Frontal cortex (tissue), 4 donors: ENCODE measurements at places on chromosomes 3 and 15.

DNA sequence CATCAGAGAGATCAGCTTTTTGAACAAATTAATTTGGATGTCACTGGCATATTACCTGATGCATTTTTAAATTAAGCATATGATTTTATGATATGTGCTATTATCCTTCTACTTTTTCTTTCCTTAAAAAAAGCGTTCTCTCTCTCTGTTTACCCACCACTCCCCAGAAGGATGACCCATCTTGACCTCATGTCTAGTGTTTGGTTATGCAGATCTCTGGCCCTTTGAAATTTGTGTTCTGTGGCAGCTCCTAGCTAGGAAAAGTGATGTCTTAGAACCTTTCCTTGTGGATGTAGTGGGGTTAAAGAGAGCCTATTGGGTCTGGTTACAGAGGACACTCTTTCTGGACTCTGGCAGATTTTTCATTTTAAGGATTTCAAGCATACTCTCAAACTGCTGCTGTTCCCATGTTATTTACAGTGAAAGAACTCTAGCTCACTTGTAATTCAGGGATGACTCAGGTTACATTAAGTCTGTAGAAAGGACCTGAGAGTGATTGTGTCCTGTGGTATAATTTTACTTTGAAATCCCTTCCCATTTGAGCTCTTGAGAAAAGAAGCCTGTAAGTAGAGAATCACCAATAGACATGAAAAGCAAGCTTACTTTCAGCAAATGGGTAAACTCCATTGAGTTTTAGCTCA is 23.8 kb downstream of the ARHGEF26 start:
- DNase-seq, result no peak

GRCh38 chr15:64703632-64703959 is 71.8 kb downstream of the RBPMS2 start:
- peak; percentile 47 for DNase-seq

- DNase-seq, result no peak
Measured at GRCh38 chr3:27216955-27217552, 152.1 kb downstream of the NEK10 start.

DNA sequence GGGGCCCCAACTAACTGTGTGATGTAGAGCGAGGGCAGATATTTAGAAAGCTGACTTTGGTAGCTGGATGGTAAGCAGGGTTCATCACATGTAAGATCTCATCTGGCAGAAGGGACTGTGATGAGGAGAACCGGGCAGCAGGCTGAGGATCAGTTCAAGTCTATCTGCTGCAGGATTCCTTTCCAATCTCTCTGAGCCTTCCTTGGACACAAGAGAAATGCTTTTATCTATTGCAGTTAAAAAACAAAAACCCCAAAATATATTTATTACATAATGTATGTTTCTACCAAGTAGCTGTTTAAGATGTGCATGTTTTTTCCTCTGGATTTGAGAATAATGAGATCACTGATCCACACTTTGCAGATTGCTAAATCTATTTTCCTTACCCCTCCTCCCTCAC is 411.5 kb downstream of the RAP2B start:
- no peak for DNase-seq

GRCh38 chr15:60460931-60461330 is 18.0 kb downstream of the ICE2 start:
- DNase-seq, result no peak

GRCh38 chr15:69666921-69667811 is 214.5 kb downstream of the RPLP1 start:
- no peak for DNase-seq

GRCh38 chr15:95235033-95235432 is 1003.7 kb downstream of the MCTP2 start:
- DNase-seq, result no peak

GRCh38 chr3:5010140-5010539 is 30.9 kb downstream of the BHLHE40 start:
- no peak for DNase-seq

DNA sequence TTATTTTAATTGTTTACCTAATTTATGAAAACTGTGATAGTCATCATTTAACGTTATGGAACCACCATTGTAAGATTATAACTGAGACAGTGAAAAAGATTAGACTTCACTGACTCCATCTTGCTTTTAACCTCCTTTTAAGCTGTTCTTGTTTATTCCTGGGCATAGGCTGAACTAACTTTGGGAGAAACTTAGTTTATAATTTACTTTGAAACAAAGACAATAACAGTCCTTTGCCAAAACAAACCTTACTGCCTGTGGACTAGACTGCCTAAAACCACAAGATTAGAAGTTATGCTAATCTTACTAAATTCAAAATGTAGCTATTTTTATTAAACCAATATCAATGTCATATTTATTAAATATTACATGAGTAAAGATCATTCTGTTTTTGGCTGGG is 44.3 kb upstream of the TMEM45A start:
- no peak for DNase-seq

- no peak for DNase-seq
Measured at GRCh38 chr3:20319551-20319950, 133.5 kb upstream of the SGO1 start.

DNA sequence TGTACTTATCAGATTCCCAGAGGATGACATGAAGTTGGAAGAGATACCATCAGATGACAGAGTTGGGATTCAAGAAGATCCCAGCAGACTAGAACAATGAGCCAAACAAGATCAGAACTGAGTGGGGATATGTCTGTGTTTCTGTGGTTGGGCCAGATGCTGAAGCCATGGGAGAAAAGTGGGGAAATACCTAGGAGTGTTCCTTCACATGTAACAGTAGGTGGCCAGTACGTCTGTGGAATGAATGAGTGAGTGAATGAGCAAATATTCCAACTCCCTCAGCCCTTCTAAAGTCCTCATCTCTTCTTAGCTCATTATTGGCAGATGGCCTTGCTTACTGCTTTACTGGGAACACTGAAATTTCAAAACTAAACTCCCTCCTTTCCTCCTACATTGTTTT is 32.2 kb upstream of the GREM1 start:
- DNase-seq, result no peak

DNA sequence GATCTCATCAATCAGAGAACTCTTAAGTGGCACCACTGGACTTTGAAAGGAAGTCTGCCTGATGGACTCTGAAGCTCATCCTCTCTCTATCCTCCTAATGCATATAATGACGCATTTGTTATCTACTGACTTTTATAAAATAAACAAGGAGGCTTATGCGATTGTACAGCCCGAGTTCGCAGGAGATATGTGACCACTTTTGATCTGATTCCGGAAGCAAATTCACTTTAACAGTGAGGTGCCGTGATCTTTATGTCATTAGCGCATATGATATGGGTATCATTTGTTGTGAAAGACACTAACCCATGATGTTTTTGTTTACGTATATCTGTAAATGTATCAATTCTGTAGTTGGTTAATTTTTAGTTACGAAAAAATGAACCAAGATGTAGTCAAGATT is 427 bp upstream of the RNF111 start:
- peak; percentile 28 for DNase-seq

GRCh38 chr3:9730657-9731205 is 804 bp upstream of the BRPF1 start:
- DNase-seq, result no peak

DNA sequence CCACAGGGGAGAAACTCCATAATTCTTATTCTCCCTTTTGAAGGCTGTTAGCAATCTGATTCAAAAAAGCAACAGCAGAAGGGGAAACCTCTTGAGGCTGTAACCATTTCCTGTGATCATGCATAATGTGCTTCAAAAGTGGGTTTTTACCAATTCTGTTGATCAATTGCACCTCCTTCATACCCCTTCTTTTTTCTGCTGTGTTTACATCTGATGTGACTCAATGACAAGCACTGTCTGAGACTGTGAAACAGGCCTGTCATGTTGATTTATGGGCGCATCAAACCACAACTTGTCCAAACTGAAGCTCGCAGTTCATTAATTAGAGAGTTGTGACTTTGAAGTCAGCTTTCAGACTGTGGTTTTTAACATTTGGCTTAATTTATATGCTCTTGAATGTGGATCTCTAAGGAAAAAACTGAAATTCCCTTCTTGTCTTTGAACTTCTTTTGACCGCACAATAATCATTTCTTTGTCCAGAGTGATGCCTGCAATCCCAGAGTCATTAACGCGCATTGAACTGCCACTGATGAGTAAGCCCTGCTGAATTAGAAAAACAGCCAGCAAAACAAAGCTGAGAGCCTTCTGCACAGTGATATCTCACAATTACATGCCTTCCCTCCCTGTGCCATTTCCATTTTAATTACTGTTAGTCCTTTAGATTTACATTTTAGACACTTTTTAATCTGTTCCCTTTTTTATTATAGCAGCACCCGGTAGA is 532.8 kb downstream of the FOXP1 start:
- DNase-seq, result no peak

DNA sequence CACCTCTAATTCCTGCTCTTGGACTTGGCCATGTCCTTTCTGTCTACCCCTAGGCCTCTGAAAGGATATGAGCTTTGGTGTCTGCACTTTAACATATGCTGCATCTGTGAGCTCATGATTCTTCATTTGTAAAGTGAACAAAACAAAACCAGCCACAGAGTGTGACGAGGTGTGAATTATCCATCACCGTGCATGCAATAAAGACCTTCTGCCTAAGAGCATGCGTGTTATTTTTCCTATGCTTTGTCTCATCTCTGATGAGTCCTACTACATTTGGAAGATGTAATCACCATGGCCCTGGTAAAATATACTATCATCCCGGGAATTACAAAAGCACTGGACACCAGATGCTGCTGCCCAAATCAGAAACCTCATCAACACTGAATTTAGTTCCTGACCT is 103.5 kb upstream of the KCNAB1 start:
- DNase-seq, result no peak

DNA sequence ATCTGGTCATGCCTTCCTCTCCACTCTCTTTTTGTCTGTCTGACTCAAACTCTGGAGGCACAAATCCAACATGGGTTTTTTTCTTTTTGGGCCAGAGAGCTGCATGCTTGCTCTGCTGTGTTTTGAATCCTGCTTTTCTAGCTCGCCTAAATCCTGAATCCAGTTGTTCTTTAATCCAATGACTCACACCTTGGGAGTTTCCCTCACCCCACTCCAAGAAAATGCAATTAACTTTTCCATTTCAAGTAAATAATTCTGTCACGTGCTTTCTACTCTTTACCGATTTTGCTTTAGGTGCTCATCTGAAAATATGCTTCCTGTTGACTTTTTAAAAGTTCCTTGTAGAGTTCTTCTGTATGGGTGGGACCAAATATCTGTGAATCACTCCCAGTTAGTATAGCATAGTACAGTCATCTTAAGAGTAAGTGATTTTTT is 47.6 kb downstream of the SLMAP start:
- DNase-seq, result no peak

DNA sequence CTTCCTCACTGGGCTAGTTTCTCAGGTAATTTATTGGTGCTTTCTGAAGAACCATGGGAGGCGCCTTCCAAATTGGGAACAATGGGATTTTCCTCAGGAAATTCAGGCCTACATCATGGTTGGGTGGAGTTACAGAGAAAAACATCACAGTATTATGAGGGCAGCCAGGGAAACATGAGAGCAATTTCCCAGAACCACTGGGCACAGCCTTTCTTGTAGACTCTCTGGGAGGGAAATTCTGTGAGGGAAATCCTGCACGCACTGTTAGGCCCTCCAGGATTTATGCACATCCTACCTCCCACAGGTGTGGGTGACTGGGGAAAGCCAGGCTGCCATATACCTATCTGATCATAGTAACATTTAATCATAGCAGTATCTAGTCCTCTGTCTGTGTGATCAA is 13.2 kb downstream of the POPDC2 start:
- no peak for DNase-seq

GRCh38 chr3:127003601-127004280 is 20.8 kb downstream of the PLXNA1 start:
- no peak for DNase-seq

DNA sequence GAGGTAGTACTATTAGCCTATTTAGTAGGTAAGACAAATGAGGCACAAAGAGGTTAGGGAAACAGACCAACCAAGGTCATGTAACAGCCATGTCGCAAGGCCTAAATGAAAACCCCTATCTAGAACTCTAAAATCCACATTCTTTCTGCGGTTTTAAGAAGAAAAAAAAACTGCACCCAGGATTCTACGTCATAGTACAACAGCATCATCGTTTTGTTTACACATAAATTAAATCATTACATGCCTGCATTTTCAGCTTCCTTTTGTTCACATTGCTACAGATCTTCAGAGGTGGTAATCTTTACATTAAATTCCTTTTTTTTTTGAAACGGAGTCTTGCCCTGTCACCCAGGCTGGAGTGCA is 548 bp upstream of the PSMD6 start:
- DNase-seq, result no peak

DNA sequence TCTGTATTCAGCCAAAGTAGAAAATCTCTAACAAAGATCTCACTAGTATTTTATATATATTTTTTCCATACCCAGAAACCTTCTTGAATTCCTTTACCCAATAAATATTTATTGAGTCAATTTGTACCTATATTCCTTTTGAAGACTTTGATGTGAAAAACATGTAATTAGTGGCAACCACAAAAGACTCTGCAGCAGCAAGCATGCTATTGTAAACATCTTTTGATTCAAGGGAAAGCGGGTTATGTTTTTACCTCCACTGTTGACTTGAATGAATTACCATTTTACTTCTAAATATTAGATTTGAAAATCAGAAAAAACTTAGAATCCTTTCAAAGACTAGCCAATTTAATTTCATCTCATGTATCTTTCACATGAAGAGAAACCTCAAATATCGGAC is 2.4 kb downstream of the GPR15 start:
- DNase-seq, result no peak

GRCh38 chr3:43010638-43011037 is 31.5 kb downstream of the GASK1A start:
- no peak for DNase-seq

- no peak for DNase-seq
Measured at GRCh38 chr3:42300013-42300412, 34.0 kb upstream of the CCK start.

- no peak for DNase-seq
Measured at GRCh38 chr3:125959317-125960065, 9.5 kb upstream of the ROPN1B start.

- no peak for DNase-seq
Measured at GRCh38 chr3:135100366-135100765, 305.3 kb downstream of the EPHB1 start.

DNA sequence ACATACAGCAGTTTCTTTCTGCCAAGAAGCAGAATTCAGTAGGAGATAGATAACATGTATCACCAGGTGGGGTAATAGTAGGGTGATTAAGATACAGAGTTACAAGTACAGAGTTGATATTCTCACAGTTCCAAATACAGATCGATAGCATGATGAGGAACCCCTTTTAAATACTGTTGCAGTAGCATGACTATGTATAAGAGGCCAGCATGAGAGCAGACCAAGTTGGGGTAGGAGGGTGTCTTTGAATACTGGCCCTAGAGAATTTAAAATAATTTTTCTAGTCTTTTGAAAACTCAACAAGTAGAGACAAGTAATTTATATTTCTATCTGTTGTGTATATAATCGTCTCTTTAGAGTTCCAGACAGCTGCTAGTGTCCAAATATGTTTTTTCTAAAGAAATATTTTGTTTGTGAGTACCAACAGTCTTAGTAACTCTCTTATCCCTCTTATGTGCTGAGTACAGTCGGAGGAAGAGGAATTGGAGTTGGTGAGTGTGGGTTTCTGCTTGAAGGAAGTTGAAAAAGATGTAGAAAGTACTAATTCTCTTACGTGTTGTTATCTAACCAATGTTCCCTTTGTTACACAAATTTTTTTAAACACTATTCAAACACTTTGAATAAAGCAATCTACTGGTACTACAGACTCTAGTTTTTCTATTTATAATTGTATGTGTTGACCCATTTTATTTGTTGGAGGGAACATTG is 30.2 kb downstream of the LYSMD4 start:
- no peak for DNase-seq
